ENCODE measurements at places on chromosomes 3 and 15. TPM values are rescaled to one million over a fixed set of nuclear protein-coding genes. Genes with fewer than 3 reads are reported as not detected.
A peak's percentile ranks its signal among the peaks of the same experiment; 100 is the strongest.

Gene GNB4
- 7.2 TPM for total RNA-seq

- DNase-seq, result no peak
Measured at GRCh38 chr15:80974914-80975313, 14.7 kb downstream of the MESD start.

Gene ADIPOQ
- total RNA-seq, result not detected

DNA sequence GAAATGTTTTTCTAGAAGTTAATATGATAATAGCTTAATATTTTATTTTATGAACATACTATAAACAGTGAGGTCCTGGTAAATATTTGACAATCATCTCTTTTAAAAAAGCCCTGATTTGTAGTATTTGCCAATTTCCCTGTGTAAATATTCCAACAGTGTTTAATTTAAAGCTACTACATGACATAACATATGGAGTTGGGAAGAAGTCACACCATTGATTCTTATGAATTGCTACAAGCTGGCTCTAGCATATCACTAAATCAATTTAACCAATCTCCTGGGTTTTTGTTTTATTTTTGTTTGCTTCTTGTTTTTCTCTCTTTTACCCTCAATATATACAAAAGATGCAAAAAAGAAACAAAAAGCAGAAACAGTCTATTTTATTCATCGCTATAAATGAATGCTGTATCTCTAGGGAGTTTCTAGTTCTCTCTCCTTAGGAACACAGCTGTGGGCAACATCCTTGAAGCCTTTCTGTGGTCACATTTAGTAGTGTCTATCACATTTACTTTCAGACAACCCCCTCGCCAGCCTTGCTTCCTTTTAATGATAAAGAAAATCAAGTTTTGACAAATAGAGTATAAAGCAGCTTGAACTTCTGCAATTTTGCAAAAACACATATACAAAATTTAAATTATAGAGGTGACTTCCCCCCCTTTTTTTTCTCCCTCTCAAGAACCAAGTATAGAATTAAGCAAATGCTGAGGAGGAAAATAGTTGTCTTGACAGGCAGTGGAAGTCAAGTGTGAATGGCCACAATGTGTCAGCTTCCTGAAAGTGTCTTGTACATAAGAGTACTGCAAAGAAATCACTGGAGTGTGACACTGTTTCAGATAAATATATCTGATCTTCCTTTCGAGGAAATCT lies 21.4 kb downstream of the CCR1 start:
- peak; percentile 71 for DNase-seq

Gene BFSP2
- total RNA-seq, result not detected

- DNase-seq, result no peak
Measured at GRCh38 chr15:94335616-94336015, 104.3 kb downstream of the MCTP2 start.

DNA sequence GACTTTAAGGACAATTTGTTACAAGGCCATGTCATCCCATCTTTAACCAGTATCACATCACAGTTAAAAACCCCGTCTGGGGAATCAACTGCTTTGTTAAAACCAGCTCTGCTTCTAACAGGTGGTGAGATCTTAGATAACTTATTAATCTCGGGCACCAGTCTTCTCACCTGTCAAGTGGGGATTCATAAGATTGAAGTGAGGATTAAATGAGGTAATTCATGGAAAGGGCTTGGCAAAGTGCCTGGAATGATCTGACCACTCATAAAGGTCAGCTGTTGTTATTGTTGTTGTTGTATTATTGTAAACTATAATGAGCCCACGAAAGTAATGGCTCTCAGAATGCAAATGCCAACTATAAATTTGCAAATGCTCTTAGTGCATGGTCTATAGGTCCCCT lies 30.1 kb upstream of the SLC24A5 start:
- DNase-seq, result no peak

- DNase-seq, result peak; percentile 71
Measured at GRCh38 chr3:45167011-45167911, 21.1 kb upstream of the CDCP1 start.

Gene TMCC1
- 34.5 TPM for total RNA-seq

DNA sequence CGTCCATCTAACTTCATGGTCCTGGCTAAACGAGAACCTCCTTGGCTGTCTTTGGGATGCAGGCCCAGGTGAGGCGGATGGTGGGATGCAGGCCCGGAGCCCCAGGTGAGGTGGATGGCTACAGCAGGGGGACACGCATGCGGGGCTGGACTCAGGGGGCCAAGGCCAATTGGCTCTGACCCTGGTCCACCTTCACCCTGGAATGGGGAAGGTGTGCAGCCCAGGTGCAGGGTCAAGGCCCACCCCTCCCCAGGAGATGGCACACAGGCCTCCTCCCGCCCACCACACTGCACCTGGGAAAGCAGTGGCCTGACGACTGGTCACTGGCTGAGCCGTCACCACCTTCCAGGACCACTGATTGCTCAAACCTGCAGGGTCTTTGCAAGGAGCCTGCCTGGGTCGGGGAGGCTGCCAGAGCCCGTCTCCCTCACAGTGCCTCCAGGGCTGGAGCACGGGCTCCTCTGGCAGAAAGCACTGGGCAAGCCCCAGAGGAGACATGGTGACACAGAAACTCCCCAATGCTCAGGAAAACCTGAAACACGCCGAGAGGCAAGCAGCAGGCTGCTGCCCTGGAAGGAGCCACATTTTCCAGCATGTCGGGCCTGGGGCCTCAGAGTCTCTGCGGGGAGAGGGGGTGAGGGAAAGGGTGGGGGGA lies 159.6 kb downstream of the LRRK1 start:
- peak; percentile 48 for DNase-seq

DNA sequence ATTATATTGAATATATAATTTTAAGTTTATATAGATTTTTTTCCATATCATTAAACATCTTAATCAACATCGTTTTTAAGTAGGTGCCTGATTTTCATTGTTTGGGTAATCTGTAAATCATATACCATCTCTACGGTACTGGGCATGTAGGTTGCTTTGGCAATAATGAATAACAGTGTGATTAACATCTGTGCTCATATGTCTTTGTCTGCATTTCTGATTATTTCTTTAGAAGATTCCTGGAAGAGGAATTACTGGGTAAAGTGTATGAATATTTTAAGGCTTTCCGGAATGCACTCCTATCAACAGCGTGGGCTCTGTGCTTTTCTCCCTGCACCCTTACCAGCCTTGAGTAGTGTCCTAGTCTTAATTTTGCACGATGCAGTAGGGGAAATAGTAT lies 119.8 kb upstream of the LIPC start:
- DNase-seq, result no peak

GRCh38 chr3:52121813-52122212 lies 32.4 kb downstream of the POC1A start:
- peak; percentile 25 for DNase-seq

DNA sequence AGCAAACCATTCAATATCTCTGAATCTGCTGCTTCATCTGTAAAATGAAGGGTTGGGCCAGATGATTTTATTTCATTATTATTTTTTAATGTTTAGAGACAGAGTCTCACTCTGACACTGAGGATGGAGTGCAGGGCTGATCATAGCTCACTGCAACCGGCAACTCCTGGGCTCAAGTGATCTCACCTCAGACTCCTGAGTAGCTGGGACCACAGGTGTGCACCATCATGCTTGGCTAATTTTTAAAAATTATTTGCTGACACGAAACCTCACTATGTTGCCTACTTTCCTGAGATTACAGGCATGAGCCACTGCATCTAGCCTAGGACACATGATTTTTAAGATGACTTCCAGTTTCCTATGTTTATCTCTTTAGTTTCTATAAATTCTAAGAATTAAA lies 105.8 kb downstream of the P3H2 start:
- DNase-seq, result no peak

Gene TCAIM
- total RNA-seq, result 18.8 TPM

Gene EPHA6
- not detected for total RNA-seq

Gene CKMT1A
- not detected for total RNA-seq

- no peak for DNase-seq
Measured at GRCh38 chr3:184910664-184911063, 98.7 kb downstream of the VPS8 start.

DNA sequence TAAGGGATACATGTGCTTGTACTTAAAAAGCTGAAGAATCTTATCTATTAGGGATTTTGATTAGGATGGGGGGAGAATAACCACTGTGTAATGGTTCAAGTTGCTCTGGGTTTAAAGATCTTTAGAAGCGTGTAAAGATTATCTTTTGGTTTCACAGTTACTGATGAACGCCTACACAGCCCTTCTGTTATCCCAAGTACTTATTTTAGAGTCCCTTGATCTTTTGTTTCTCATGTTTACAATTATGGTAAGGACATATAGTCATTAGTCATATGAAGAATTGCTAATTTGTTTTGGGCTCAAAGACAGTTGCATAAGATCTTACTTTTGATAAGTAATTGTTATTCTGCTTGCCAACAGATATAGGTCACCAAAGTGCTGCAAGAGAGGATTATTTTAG lies 160.1 kb downstream of the PLCL2 start:
- no peak for DNase-seq

DNA sequence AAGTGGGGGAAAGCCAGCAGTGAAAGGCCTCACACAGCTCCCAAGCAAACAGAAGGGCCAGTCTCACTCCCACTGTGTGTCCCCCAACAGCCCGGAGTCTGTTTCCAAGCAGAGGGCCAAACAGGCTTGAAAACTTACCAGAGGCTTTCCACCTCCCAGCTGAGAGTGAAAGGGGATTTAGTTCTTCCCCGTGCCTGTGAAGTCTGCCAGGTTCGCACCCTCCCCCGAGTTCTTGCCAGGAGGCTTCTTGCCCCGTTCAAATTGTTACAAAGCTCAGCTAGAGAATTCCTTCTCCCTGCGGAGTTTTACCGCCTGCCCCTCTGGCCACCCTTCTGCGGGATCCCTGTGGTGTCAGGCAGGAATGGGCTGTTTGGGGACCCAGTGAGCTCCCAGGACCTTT lies 68.0 kb upstream of the WNT7A start:
- no peak for DNase-seq

DNA sequence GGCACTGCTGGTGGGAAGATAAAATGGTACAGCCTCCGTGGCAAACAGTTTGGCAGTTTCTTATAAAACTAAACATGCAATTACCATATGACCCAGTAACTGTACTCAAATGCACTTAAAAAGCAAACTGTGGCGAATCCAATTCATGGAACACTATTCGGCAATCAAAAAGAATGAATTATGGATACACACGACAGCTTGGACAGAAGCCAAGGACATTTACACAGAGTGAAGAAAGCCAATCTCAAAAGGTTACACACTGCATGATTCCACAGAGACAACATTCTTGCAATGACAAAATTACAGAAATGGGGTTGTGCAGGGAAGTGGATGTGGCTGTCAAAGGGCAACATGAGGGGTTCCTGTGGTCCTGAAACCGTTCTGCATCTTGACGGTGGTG lies 122.1 kb upstream of the IQSEC1 start:
- no peak for DNase-seq

Gene MITF
- total RNA-seq, result 0.28 TPM

DNA sequence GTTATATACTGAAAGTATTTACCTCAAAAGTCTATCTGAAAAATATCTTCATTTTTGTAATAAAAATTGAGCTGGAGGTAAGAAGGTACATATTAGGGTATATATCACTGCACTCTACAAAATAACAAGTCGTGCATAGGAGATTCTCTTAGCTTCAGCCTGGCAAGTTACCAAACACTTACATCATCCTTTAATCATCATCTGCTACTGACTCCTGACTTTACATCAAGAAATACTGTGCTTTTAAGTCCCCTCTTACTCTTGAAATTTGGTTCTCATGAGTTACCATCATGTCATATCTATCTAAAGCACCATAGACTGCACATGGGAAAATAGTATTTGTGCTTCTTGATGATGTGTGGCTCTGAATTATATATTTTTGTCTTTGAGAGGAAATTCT lies 50.8 kb downstream of the LYSMD4 start:
- DNase-seq, result no peak

Gene STXBP5L
- total RNA-seq, result not detected

GRCh38 chr3:178421069-178421468 lies 115.2 kb upstream of the KCNMB2 start:
- no peak for DNase-seq

DNA sequence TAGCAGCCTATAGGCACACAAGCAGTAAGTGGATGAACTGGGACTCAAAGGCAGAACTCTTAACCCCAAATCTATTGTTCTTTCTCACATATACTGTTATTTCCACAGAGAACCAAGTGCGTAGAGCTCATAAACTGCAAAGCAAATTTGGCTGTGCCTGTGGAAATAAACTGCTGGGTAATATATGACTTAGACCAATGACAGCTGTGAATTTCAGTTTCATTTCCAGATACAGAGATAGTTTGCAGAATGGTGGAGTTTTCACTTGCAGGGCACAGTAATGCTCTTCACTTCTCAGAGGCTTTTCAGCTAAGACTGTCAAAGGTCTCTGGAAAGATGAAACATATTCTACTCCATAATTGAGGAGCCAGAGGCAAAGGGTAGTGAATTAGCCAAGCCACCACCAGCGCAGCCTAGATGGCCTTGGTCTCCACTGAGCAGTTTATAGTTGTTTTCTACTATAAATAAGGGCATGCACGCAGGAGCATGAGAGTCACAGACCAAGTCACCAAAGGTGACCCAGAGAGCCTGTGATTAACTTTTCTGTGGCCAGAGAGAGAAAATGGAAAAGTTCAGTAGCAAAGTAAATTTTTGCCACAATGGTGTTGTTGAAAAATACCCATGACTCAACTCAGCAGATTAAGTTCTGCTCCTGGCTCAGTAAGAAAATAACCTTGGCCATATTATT lies 180.7 kb upstream of the GRM7 start:
- DNase-seq, result no peak

Gene PCSK6
- total RNA-seq, result not detected

All from natural killer cell treated with Interleukin-12 subunit alpha and Interleukin-12 subunit beta and Interleukin-15 and Interleukin-18, amount 100 ng/mL, for 72 hours (primary cell).